ENCODE measurements at places on chromosomes 6 and 20.

DNA sequence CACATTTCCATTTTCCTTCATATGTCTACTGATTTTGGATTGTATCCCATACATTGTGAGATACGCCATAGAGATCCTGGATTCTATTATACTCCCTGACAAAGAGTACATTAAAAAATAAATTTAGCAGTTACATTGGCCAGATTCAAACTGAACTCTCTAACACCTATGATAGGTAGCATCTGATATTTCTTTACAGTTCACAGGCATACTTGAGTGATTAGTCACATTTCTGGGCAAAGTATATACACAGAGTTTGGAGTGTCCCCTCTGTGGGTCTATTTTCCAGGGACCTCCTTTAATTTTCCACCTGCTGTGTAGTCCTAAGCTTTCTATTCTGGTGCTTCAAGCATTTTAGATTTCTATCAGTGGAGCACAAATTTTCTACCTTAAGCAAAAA lies 96.4 kb downstream of the TBC1D32 start:
- DNase-seq, result no peak

- peak; percentile 56 for DNase-seq
Measured at GRCh38 chr6:42010185-42010891, 40.0 kb upstream of the TAF8 start.

DNA sequence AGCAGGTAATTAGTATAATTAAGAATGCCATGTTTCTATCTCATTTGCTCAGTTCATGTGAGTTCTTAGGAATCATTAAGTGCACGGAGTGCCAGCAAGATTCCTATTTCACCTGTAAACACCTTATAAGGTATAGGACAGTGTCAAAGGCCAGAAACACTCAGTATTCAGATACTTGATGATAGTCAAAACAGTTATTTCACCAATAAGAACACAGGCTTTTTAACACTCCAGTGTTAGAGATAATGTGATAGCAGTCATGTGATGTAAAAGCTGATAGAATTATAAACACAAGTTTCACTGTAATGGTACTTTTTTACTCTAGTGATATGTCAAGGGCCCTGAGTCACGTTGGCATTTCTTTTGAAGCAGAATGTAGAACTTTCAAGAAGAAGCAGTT lies at the start of gene GPRC6A:
TSS of gene GPRC6A (minus strand) at position 101 of the 400 bp plus-strand sequence. CDS start at position 31, 70 bp downstream.
- DNase-seq, result no peak

DNA sequence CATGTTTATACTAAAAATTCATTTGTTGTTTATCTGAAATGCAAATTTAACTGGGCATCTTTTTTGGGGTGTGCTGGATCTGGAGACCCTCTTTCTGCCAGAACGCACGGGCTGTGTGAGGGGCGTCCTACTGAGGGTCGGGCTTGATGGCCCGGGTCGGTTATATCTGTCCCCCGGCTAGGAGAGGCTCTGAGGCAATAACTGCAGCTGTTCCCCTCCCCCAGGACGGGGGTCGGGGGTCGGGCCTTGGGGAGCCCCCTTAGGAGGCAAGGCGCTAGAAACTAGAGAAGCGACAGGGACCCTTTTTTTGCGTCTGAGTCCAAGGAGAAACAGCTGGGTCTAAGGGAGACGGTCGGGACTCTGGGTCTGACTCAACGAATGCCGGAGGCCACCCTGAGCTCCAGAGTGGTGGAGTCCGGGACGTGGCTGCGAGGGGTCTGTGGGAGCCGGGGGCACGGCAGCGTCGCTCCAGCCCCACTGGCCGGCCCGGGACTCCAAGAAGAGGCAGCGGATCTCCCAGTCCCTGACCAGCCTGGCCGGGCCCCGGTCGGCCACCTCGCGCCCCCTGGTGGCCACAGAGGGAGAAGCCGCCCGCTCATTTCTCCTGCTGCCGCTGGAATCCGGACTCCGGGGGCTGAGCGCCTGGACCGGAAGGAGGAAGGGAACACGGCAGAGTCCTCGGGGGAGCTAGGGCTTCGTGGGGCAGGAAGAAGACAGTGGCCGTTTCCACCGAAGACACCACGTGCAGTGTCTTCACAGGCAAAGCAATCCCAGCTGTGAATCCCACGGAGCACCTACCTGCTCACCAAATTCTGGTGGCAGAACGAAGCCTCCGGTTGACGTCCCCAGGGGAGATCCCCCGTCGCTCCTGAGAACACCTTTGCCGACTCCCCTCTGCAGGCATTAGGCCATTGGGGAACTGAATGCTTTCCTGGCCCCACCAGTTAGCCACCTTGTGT lies 24.0 kb upstream of the SCML4 start:
- DNase-seq, result peak; percentile 96

GRCh38 chr6:130070326-130070725 lies 51.9 kb downstream of the L3MBTL3 start:
- no peak for DNase-seq

DNA sequence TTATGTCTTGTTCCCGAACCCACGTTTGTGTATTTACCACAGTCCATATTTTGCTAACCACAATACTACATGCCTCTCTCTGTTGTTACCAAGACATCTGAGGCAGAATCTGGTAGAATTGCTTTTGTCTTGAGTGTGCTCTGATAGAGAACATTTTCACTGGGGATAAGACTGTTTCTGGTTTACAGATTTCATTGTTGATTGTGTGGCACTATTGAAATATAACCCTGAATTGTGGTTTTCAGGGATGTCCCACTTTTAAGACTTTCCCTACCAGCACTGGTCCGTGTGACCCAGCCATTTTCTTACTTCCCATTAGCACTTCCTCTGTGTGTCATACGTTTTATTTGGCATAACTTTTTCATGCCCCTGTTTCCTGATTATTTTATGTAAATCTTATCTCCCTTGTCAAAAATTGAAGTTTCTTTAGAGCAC lies 12.2 kb downstream of the NCOA7 start:
- DNase-seq, result no peak

- DNase-seq, result no peak
Measured at GRCh38 chr6:46720401-46720800, 14.8 kb downstream of the PLA2G7 start.

GRCh38 chr6:37005827-37006567 lies 542 bp downstream of the FGD2 start:
- DNase-seq, result peak; percentile 84

DNA sequence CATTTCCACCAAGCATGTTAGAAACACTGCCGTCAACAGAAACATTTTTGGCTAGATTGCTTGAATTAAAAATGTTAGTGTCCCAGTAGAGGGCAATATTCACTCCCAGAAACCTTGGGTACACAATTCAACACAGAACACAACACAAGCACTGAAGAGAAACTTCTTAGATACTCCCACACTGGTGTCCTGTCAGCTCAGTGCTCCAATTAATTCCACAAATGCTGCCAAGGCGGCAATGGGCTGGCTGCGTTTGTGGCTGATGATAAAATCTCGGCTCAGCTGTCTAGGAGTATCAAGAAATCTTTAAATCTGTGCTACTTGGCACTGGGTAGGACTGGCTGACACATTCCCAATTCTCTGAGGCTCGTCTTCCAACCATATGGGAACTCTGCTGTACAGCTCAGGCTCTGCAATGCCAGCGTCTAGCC lies 39.3 kb downstream of the BEND3 start:
- DNase-seq, result no peak

DNA sequence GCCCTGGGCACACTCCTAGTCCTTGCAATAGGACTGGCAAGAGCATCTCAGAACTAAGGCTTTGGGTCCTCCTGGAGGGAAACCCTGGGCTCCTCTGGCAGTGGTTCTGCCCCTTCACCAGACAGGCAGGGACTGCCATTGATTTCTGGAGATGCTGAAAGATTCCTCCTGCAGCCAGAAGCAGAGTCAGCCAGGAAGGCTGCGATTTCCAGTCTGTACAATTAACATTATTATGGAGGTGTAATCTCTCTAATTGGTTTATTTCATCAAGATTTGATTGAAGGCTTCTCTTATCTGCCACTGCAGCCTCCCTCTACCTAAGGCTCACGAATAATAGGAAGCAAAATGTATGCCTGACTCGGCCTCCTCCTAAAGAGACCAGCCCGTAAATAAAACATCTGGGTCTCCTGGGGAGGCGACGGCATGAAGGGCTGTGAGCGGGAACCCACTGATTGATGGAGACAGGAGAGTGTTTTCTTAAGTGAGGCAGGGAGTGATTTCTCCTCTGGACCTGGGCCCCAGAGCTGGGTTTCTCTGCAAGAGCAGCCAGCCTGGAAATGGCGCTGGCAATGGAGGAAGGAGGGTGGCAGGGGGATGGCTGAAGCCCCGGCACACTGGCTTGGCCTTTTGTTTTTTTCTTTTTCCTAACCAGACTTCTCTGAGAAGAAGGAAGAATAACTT lies 689.6 kb downstream of the DHX35 start:
- no peak for DNase-seq

GRCh38 chr20:23195636-23196035 lies 109.5 kb upstream of the CD93 start:
- no peak for DNase-seq

DNA sequence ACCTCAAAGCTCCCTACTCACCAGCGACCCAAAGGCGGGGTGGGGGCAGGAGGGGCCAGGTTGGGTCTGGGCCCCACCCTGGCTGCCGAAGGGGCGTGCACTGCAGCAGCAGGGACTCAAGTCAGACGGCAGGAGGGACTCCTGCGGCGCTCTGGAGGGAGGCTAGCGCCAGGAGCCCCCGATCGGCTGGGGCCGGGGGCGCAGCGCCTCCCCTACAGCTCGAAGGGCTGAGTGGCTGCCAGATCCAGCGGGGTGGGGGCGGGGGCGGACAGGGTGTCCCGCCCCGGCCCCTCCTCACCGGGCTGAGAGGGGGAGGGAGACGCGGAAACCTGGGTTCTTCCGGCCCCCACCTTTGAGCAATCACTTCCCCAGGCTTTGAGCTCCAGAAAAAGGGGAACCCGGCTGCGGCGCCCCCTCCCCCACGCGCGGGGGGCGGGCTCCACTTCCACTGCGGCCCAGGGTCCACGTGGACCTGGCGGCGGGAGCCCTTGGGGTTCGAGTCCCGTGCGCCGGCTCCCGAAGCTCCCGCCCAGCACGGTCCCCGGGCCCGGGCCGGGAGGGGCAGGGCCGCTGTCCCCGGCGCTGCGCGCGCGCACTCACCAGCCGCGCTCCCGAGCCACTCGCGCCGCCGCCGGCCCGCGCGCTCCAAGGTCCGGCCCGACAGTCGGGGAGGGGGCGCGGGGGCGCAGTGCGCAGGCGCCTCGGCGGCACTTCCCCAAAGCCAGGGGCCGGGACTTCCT lies at the start of gene RGS19:
TSS of gene RGS19 (minus strand) at position 246 of the 740 bp plus-strand sequence. CDS start 2,632 bp downstream, outside the sequence.
- DNase-seq, result peak; percentile 98

DNA sequence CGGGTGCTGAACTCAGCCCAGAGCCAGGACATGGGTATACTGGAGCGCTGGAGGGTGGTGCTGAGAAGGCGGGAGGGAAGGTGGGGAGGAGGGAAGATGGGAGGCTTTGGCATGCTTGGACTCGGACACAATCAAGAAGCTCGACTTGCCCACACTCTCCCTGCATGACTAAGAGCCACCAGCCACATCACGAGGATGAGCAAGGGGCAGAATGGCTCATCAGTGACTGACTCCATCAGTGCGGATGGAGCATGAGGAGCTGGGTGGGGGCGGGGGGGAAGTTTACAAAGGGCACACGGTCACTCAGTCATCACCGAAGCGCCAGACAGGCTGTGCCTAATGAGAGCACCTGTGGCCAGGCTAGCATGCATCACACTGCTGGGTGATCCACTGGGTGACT lies 222.8 kb downstream of the KIF16B start:
- no peak for DNase-seq

- no peak for DNase-seq
Measured at GRCh38 chr20:47950124-47950912, 165.0 kb upstream of the SULF2 start.

- no peak for DNase-seq
Measured at GRCh38 chr6:46891252-46891795, 30.4 kb downstream of the ADGRF5 start.

DNA sequence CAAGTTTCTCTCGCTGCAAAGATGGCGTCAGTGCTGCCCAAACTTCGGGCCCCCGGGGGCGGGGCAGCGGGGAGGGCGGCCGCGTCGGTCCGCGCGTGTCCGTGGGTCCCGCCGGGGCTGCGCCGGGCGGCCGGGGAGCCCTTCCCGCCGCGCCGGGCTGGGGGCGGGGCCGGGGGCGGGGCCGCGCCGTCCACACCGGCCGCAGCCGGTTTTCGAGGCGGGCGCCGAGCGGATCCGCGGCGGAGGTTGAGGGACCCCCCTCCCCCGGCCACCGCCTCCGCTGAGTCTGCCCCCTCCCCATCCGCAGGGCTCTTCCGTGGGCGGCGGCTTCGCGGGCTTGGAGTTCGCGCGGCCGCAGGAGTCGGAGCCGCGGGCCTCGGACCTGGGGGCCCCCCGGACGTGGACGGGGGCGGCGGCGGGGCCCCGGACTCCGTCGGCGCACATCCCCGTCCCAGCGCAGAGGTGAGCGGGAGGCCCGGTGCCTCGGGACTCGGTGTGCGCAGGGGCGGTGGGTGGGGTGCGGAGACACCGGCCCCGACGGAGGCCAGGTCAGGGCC lies 572 bp downstream of the SLC2A4RG start:
- peak; percentile 92 for DNase-seq

DNA sequence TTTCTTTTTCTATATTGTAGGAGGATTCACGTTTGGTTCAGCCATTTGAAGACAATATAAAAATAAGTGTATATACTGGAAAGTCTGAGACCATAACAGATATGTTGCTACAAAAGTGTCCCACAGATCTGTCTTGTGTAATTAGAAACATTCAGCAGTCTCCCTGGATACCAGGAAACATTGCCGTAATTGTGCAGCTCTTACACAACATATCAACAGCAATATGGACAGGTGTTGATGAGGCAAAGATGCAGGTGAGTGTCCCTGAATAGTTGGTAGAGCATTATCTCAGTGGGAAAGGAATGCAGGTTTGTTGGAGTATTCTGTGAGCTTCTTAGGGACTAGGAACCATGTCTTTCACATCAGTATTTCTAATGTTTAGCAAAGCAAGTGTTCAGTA lies 18.3 kb upstream of the ADGRF4 start:
- no peak for DNase-seq

DNA sequence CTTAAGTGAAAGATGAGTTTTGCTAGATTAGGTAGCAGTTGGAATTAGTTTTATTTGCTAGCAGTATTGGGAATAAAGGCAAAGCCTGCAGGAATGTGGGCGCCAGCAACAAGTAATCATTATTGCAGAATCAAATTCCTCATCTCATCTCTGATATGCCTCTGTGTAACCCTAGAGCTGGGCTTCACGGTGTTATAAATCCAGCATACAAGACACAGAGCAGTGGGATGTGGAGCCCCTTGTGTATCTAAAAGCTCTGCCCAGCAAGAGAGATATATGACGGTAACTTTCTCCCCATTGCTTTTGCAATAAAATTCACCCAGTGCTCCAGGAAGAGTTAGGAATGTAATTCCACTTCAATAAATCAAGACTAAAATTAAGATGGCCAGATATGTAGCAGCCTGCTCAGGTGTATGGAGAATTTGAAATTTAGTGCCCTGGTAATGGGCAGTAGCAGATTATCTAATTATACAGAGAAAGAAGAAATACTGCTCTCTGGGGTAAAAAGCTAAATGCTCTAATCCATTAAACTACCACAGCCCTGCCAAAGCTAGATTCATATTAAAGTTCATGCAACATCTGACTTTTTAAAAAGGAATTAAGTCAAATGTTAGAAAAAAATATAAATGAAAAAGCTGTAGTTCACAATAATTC lies 5.6 kb upstream of the BLOC1S5 start:
- no peak for DNase-seq

GRCh38 chr6:137777687-137778075 lies 89.4 kb upstream of the TNFAIP3 start:
- DNase-seq, result no peak

Measured in spleen (tissue), 13 donors.